ENCODE measurements at places on chromosomes 12 and 14.

GRCh38 chr12:131074221-131075083, 120.7 kb downstream of the ADGRD1 start:
- no peak for DNase-seq

DNA sequence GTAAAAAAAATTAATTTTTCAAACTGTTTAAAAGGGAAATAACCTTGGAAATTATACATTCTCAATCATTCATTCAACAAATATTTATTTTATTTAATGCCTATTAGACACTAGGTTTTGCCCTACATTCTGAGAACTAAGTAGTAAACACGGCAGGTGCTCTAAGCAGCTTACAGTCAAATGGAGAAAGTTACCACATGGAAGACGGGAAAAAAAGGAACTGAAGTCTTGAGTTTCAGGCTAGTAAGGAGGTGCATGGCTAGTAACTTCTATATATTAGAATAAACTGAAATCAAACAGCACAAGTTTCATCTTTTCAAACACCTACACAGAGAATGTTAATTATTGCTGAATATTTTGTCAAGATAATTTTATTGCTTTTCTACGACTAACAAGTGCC, 52.9 kb downstream of the C12orf42 start:
- DNase-seq = no peak

DNA sequence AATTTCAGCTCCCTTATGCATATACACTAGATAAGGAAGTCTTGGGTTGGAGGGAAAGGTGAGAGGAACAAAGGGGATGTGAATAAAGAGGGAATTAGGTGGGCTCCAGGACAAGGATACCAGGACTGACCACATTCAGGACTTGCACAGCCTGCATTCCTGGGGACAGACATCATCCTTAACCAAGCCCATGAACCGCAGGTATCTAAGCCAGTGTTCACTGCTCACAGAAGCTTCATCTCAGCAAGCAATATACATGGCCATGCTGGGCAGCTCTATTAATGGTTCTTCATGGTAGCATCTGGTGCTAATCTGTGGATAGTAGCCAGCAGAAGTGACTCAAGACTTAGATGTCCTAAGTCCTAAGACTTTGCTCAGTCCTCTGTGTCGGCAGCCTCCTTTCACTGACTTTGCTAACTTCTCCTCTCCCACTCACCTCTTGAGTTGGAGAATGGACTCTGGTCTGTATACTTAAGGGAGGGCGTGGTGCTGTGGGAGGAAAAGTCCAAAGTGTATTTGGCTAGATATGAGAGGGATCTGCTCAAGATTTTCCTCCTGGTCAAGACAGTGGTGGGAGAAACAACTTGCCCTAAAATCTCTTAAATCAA, 136.1 kb downstream of the ASCL1 start:
- no peak for DNase-seq

DNA sequence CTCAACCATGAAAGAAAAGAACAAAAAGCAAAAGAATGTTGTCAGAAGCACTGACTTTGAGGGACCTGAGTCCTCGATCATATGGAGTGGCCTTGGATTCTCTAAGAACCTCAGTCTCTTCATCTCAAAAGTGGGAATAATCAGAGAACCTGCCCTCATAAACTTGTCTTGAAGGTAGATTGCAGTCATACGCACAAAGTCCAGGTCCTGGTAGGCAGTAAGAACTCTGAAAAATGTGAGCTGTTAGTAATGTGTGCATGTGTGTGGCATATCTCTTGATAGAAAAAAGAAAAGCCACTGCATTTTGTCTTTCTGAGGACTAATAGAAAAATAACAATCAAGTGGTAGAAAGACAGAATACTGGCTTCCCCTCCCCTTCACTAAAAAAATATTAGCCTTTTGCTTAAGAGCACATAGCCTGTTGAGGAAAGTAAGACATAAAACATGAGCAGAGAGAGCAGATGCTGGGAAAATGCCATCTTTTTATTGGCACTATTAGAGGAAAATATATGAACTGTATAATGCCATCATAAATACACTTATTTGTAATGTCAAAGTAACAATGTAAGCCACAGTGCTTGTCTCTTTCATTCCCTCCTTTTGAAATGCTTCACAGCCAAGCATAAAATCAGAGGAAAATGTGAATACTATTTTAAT, 205.1 kb upstream of the TBX3 start:
- no peak for DNase-seq

- DNase-seq = no peak
Measured at GRCh38 chr14:88823968-88824313, 510 bp upstream of the TTC8 start.

- DNase-seq = peak; percentile 64
Measured at GRCh38 chr14:93231129-93231979, 24.3 kb downstream of the UBR7 start.

DNA sequence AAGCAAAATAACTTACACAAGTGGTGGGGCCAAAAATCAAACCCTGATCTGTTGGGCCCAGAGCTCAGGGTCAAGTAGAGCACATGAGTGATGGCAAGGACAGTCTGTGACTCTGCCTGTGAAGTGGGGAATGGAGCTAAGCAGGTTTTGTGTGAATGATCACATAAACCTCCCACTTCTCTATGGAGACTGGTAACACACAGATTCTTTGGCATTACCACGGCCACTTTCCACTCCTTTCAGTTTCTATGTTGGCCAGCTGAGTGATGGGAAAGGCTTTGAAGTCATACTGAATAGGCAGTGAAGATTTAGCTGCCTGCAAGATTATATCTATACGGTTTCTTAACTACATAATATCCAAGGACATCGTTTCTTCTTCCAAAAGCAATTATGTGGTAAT, 97.9 kb downstream of the ARMH4 start:
- DNase-seq = no peak

GRCh38 chr14:102901633-102902032, 20.8 kb upstream of the AMN start:
- no peak for DNase-seq

DNA sequence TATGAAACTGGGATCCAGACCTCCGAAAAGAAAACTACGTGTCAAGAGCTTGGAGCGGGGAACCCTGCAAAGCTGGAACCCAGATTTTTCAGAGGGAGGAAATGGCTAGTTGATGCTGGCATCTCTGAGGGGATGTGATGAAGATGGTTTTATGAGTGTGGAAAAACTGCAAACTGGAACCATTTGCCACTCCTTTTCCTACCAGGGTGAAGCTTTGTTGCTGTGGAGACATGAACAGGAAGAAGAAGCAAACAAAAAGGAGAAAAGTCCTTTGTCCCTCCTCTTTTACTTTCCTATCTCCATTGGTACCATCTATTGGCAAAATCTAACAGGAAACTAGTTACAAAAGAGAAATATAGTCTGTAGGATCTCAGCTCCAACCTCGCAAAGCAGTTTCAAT, 39.2 kb downstream of the CDK17 start:
- DNase-seq = peak; percentile 94

DNA sequence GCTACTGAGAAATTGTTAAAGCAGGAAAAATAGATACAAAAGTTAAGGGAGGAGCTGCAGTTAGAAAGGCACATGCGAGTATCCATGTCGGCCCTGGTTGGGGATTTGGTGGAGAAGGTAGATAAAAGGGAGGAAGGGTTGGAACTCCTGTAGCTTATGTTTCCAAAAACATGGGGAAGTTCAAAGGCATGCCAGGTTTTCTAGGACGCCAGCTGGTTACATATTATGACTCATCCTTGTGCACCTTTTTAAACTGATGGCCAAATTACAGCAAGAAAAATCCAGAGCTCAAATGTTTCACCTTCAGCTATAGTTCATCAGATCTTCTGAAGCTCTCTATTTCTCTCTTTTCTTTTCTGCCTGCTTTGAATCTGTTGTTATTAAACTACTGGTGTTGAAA, 13.2 kb upstream of the MAP4K5 start:
- DNase-seq = no peak

- DNase-seq = peak; percentile 63
Measured at GRCh38 chr12:131608740-131609690, 101.9 kb upstream of the SFSWAP start.

GRCh38 chr14:36059531-36059930, 117.0 kb downstream of the PTCSC3 start:
- DNase-seq = no peak

GRCh38 chr14:103195828-103196615, 72.8 kb downstream of the TNFAIP2 start:
- no peak for DNase-seq

DNA sequence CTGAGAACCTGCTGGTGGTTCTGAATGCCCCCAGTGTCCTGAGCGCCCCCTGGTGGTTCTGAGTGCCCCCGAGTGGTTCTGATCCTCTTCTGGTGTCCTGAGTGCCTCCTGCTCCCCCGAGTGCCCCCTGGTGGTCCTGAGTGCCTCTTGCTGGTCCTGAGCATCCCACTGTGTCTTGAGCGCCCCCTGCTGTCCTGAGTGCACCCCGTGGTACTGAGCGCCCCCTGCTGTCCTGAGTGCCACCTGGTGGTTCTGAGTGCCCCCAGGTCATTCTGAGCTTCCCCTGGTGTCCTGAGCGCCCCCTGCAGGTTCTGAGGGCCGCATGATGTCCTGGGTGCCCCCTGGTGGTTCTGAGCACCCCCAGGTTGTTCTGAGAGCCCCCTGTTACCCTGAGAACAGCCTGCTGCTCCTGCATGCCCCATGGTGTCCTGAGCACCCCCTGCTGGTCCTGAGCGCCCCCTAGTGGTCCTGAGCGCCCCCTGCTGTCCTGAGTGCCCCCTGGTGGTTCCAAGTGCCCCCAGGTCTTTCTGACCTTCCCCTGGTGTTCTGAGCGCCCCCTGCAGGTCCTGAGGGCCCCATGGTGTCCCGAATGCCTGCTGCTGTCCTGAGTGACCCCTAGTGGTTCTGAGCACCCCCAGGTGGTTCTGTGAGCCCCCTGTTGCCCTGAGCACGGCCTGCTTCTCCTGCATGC, 1165.4 kb downstream of the TMEM121 start:
- DNase-seq = peak; percentile 4

GRCh38 chr12:84484798-84485197, 427.8 kb downstream of the SLC6A15 start:
- no peak for DNase-seq

DNA sequence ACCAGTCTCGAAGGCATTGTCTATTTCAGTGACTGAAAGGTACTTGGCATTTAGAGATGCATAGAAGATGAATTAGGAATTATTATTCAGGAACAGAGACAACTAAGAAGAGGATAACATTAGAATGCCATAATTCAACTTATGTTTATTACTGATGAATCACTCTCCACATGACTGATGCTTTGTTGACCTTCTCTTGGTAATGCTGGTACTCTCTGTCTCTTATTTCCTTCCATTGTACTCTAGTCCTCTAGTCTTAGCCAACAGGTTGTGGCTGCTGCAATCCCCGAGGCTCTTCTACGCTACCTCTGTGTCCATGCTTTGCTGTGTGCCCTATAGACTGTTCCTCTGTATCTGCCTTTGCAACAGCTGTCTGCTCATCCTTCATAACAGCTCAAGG, 652.9 kb downstream of the NRXN3 start:
- peak; percentile 21 for DNase-seq

DNA sequence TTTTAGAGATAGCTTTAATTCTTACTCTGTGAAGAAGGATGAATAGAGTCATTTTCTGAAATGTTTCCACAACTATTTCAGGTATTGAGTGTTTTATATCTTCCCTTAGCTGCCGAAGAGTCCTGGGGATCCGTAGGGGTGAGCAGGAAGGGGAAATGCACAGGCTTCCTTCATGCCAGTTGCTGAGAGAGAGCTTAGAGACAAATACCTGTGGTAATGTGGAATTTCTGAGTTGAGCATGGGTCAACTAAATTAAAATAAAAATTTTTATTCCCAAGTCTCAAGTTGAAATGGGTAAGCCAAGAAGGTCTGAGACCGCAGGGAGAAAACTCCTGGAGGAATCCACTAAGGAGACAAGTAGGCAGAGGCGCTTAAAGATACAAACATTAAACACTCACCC, 185.7 kb downstream of the DAD1 start:
- DNase-seq = no peak

DNA sequence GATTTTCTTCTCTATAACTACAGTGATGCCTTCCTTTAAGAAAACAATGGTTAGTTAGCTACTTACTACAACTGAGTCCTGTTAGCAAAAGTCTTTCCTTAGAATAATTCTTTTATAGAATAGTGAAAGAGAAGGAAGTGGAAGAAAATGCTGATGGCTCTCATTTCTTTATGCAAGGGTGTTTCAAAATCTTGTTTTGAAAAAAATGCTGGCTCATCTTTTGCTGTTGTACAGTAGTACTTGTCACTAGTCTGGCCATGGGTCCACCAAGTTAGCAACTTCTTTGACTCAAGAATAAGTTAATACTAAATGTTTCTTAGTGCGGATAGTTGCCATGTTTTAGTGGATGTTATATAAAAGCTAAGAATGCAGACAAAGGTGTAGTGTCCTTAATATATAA, 225.4 kb downstream of the PTPRO start:
- DNase-seq = no peak

- no peak for DNase-seq
Measured at GRCh38 chr12:74259199-74259598, 278.4 kb upstream of the ATXN7L3B start.

DNA sequence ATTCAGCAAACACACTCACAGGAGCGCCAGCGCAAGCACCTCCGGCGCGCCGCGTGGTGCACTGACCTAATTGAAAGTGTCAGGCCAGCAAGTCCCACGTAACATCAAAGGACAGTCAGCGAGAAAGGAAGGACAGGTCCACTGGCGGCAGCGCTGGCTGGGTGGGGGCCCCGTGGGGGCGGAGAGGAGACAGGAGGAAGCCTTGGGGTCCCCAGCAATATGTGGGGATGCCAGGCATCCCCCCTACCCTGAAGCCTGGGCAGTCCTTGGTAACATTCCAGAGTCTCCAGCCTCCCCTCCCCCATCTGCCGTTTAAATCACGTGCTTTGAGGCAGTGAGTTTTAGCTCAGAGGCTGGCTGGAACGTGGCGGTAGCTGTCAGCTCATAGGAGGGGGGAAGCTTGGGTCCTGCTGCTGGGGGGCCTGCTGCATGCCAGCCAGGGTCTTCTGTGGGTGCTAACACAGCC, 159.2 kb downstream of the CALM1 start:
- no peak for DNase-seq

GRCh38 chr14:102080183-102081080, 6.4 kb downstream of the HSP90AA1 start:
- DNase-seq = no peak

DNA sequence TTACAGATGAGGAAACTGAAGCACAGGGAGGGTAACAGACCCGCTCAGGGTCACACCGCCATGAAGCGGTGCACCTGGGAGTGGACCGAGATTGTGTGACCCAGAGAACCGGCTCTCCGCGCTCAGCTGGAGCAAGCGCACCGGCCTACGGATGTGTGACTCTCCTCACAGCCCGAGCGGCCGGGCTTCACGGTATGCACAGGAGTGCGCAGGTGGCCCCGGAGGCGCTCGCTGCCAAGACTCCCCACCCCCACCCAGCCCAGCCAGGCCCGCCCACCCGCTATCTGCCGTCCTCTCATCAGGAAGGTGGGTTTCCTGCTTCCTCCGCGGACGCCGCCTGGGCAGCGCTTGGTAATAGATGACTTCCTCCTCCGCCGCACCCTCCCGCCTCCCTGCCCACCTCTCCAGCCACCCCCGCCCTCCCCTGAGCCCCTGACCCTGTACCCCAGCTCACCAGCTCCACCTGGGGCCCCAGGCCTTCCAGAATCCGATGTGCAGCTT, 110.7 kb downstream of the NCOR2 start:
- peak; percentile 41 for DNase-seq

GRCh38 chr12:121801595-121802484, 2.0 kb upstream of the SETD1B start:
- peak; percentile 73 for DNase-seq

- no peak for DNase-seq
Measured at GRCh38 chr12:26799741-26800140, 33.3 kb downstream of the ITPR2 start.
